ENCODE measurements at places on chromosomes 5 and 9. TPM values are rescaled to one million over a fixed set of nuclear protein-coding genes. Genes with fewer than 3 reads are reported as not detected.

DNA sequence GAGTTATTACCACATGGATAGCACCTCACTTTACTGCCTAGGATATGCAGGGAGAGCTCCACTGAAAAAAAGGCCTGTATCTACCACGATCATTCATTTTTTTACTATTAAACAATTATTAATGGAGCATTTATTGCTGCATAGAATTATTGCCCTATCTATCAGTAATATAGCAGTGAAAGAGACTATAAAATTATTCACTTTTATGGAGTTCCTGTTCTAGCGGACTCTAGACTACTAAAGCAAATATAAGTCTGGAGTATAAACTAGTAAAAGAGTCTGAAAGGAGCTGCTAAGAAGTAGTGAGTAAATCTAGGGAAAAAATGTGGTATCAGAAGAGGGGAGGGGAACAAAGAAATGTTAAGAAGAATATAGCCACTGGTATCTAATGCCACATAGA is 150.4 kb upstream of the CYLC2 start:
- no peaks in the 10 kb centered on the region for H3K27me3 ChIP-seq
- DNase-seq: no peak
- H3K36me3 ChIP-seq: no peaks in the 10 kb centered on the region
- no peak overlapping the region for H3K27ac ChIP-seq
- no peak overlapping the region for H3K4me3 ChIP-seq

DNA sequence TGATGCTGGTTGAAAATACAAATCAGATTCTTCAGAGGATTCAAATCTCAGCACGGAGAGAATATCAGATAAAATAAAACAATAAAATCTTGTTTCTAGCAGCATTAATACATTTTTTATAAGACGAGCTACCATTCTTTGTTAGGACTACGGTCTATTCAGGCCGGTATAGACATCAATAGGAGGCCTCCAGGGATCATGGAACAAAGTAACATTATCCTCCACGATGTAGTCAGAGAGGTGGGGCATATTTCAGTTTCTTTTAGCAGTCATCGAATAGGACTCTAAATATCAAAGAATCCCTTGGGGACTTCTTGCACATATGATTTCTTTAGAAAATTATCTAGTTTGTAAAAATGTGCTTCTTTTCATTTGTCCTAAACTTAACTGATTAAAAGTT is 225.9 kb upstream of the HAPLN1 start:
- no peaks in the 10 kb centered on the region for H3K36me3 ChIP-seq
- no peak overlapping the region for H3K27ac ChIP-seq
- no peak for DNase-seq
- no peaks in the 10 kb centered on the region for H3K27me3 ChIP-seq
- no peak overlapping the region for H3K4me3 ChIP-seq

DNA sequence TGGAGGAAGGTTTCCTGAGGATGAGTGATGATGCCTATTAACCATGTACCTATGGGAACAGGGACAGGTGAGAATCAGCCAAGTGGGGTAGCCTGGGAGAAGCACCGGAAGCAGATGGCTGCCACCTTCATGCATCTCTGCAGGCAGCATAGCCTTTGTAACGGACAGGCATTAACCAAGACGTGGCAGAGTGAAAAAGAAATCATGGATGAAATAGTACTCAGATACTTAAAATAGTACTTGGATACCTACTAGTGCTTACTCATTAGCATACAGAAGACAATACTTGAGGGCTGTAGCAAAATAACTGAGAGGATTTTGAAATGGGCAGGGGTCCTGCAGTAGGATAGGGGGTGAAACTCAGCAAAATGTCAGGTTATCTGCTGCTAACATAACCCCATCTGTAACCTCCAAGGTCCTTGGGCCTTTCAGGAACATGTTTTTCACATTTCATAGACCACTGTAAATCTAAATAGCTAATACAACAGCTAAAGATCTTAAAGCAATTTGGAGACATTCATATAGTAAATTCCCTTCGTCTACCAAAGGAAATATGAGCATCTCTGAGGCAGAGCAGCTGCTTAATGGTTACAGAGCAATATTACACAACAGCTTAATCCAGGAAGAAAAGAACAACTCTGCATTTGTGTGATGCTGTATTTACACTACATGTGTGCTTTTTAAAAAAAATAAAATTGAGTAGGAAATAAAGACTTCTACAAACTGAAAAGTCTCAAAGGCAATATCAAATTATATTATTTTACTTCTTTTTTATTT is 154.3 kb downstream of the NFIB start:
- DNase-seq: no peak
- no peak overlapping the region for H3K4me3 ChIP-seq

DNA sequence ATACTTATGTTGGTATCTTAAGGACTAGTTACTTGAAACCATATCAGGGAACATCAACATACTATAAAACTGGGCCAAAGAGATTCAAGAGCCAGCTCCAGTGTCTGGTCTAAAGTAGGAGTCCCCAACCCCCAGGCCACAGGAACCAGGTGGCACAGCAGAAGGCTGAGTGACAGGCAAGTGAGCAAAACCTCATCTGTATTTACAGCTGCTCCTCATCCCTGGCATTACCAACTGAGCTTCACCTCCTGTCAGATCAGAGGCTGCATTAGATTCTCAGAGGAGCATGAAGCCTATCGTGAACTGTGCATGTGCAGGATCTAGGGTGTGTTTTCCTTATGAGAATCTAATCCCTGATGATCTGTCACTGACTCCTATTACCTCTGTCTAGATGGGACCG is 581.6 kb upstream of the CDH9 start:
- no peaks in the 10 kb centered on the region for H3K4me1 ChIP-seq
- no peak overlapping the region for H3K4me3 ChIP-seq
- H3K27me3 ChIP-seq: no peaks in the 10 kb centered on the region
- no peak overlapping the region for H3K27ac ChIP-seq
- no peaks in the 10 kb centered on the region for H3K36me3 ChIP-seq

- no peaks in the 10 kb centered on the region for H3K27me3 ChIP-seq
- H3K36me3 ChIP-seq: no peaks in the 10 kb centered on the region
- no peak for DNase-seq
- no peaks in the 10 kb centered on the region for H3K4me1 ChIP-seq
- H3K27ac ChIP-seq: no peak overlapping the region
Observed at GRCh38 chr5:103066326-103066725, 53.6 kb downstream of the GIN1 start.

DNA sequence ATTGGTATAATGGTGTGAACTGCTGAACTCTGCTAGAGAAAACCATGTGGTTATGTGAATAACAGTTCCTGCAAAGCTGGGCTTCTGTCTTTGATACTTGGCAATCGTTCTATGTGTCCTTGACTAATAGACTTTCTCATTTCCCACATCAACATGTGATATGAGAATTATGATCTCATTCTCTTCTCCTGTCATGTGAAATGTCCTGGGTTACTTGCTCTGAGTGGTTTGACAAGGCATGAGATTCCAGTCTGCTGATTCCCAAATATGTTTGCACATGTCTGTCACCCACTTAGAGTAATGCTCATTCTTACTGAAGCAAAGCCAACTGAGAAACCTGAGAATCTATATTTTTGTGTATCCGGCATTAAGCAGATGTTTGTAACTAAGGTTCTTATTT is 141.2 kb downstream of the PARP8 start:
- no peaks in the 10 kb centered on the region for H3K27me3 ChIP-seq
- no peak overlapping the region for H3K27ac ChIP-seq
- no peak overlapping the region for H3K4me3 ChIP-seq
- no peak for DNase-seq
- no peaks in the 10 kb centered on the region for H3K36me3 ChIP-seq
- no peaks in the 10 kb centered on the region for H3K4me1 ChIP-seq

DNA sequence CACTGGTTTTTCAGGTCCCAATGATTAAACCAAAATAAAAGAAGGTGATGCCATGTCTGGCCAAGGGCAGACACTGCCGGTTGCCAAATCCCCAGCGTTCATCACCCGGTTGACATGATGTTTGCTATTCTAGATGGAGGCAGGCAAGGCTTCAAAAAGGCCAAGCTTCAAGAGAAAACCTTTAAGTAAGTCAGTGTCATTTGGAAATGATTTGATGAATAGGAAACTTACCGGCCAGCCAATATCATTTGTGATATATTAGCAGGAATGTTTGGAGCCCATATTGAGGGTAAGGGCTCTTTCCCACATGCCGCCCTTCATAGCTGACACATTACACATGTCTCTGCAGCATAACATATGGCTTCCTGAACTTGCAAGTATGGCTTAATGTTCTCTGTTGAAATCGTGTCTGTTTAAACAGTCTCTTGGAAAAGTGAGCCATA is 89.5 kb upstream of the TTC23L start:
- H3K4me1 ChIP-seq: no peaks in the 10 kb centered on the region
- no peak overlapping the region for H3K27ac ChIP-seq
- H3K36me3 ChIP-seq: no peaks in the 10 kb centered on the region
- H3K4me3 ChIP-seq: no peak overlapping the region
- no peak for DNase-seq

- H3K27ac ChIP-seq: no peak overlapping the region
- H3K27me3 ChIP-seq: no peaks in the 10 kb centered on the region
- H3K36me3 ChIP-seq: no peaks in the 10 kb centered on the region
- DNase-seq: peak; percentile 52
- no peak overlapping the region for H3K4me3 ChIP-seq
Observed at GRCh38 chr5:56447232-56447631, 214.1 kb upstream of the ANKRD55 start.

GRCh38 chr9:3962971-3963642 is 336.8 kb downstream of the GLIS3 start:
- H3K27ac ChIP-seq: no peak overlapping the region
- peak; percentile 39 for DNase-seq
- H3K4me1 ChIP-seq: peaks cover 29% of the 10 kb centered on the region
- H3K36me3 ChIP-seq: no peaks in the 10 kb centered on the region
- no peak overlapping the region for H3K4me3 ChIP-seq
- no peaks in the 10 kb centered on the region for H3K27me3 ChIP-seq

- no peaks in the 10 kb centered on the region for H3K27me3 ChIP-seq
- H3K27ac ChIP-seq: no peak overlapping the region
- no peak overlapping the region for H3K4me3 ChIP-seq
- peaks cover 12% of the 10 kb centered on the region for H3K36me3 ChIP-seq
- H3K4me1 ChIP-seq: no peaks in the 10 kb centered on the region
Observed at GRCh38 chr5:116663081-116663480, 88.5 kb upstream of the SEMA6A start.

- DNase-seq: no peak
- no peak overlapping the region for H3K27ac ChIP-seq
- H3K36me3 ChIP-seq: no peaks in the 10 kb centered on the region
- H3K27me3 ChIP-seq: no peaks in the 10 kb centered on the region
- H3K4me3 ChIP-seq: no peak overlapping the region
Observed at GRCh38 chr9:26742828-26743476, 149.7 kb downstream of the CAAP1 start.

- H3K4me1 ChIP-seq: no peaks in the 10 kb centered on the region
- no peak overlapping the region for H3K4me3 ChIP-seq
- H3K27ac ChIP-seq: no peak overlapping the region
- DNase-seq: no peak
- no peaks in the 10 kb centered on the region for H3K36me3 ChIP-seq
Observed at GRCh38 chr5:116071211-116071610, 13.6 kb upstream of the COMMD10 start.

- H3K4me1 ChIP-seq: no peaks in the 10 kb centered on the region
- peak; percentile 53 for DNase-seq
- H3K4me3 ChIP-seq: no peak overlapping the region
- H3K27me3 ChIP-seq: no peaks in the 10 kb centered on the region
Observed at GRCh38 chr9:136339173-136339957, 12.0 kb downstream of the GPSM1 start.

DNA sequence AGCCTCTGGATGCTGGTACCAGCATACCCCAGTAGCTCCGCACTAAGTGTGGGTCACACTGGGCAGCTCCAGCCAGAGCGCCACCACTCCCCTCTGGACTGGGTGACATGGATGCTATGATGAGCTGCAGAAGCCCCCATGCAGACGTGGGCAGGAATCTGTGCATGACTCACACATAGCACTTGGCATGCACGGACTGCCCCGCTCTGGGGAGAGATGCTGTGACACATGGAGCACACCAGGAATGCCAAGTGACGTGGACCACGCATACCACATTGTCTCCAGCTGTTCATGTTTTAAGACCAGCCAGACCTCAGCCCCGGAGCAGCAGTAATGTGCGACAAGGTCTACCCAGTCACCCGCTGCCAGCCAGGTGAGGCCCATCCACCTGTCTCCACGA is 64.1 kb downstream of the SEMA4D start:
- H3K4me1 ChIP-seq: peaks cover 6% of the 10 kb centered on the region
- no peaks in the 10 kb centered on the region for H3K36me3 ChIP-seq
- no peaks in the 10 kb centered on the region for H3K27me3 ChIP-seq
- H3K27ac ChIP-seq: no peak overlapping the region
- DNase-seq: no peak

- no peak overlapping the region for H3K4me3 ChIP-seq
- no peak for DNase-seq
- H3K27ac ChIP-seq: no peak overlapping the region
- no peaks in the 10 kb centered on the region for H3K27me3 ChIP-seq
Observed at GRCh38 chr9:5416953-5417352, 20.8 kb downstream of the PLGRKT start.

DNA sequence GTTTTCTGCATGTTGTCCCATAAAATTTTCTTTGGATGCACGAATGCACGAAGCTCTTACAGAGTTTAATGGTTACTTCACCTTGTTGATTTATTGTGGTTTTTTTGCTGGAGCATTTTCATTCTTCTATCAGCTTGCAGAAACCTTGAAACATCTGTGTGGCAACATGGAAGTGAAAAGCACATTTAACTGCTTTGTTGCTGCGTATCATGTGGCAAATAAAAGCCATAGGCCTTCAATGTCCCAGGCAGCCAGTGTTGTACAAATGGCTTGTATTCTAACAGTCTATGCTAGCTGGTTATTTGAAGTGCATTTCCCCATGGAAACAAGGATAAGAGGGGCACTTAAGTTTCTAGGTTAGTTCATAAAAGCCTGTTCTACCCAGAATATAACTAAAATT is 42.5 kb upstream of the RASGRF2 start:
- H3K4me3 ChIP-seq: no peak overlapping the region
- no peaks in the 10 kb centered on the region for H3K4me1 ChIP-seq
- H3K27me3 ChIP-seq: no peaks in the 10 kb centered on the region
- H3K27ac ChIP-seq: no peak overlapping the region

Gene WDR55
- total RNA-seq: 17.0 TPM

Gene MLANA
- not detected for total RNA-seq

Gene SHOC1
- not detected for total RNA-seq

Gene PPP3R2
- not detected for total RNA-seq

Gene BNC2
- 88.3 TPM for total RNA-seq

Gene SPATA31E1
- not detected for total RNA-seq

Gene OR1J2
- total RNA-seq: not detected
